ENCODE measurements at places on chromosomes 6 and 20. TPM values are rescaled to one million over a fixed set of nuclear protein-coding genes. Genes with fewer than 3 reads are reported as not detected.

Gene CST9
- total RNA-seq: not detected

- no peak for DNase-seq
Observed at GRCh38 chr20:62507323-62507722, 31.5 kb upstream of the GATA5 start.

Gene TTK
- 5.5 TPM for total RNA-seq

GRCh38 chr20:17531665-17532025, 466 bp upstream of the BFSP1 start:
- no peak for DNase-seq

- DNase-seq: no peak
Observed at GRCh38 chr20:57128044-57128757, 138.2 kb downstream of the BMP7 start.

GRCh38 chr20:51880188-51880587, 77.9 kb upstream of the SALL4 start:
- DNase-seq: no peak

GRCh38 chr6:31575952-31576685, 754 bp downstream of the TNF start:
- DNase-seq: no peak

GRCh38 chr20:61328911-61329558, 77.0 kb downstream of the CDH4 start:
- no peak for DNase-seq

Gene PACRG
- 1.7 TPM for total RNA-seq

GRCh38 chr6:1256435-1257008, 55.4 kb upstream of the FOXQ1 start:
- DNase-seq: no peak
